ENCODE measurements at places on chromosomes 4 and X.

- DNase-seq: no peak
Measured at GRCh38 chrX:82648062-82648461, 860.0 kb upstream of the POU3F4 start.

DNA sequence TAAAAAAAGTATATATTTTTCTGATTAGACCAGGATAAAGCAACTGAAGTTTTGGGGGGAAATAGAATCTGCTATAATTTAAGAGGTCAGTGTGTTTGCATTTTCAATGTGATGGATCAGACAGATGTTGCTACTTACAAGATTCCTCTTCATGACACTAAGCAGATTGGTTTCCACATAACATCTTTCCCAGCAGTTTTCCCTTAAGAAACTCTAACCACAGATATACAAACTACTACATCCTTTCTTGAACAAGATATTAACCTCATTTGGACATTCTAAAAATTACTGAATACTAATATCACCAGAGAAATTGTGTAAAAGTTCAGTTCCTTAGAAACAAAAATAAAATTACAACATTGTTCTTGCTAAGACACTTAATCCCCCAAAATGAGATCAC, 106.7 kb upstream of the GUCY1A1 start:
- DNase-seq: no peak

- DNase-seq: no peak
Measured at GRCh38 chr4:126568652-126569570, 1063.8 kb upstream of the INTU start.

DNA sequence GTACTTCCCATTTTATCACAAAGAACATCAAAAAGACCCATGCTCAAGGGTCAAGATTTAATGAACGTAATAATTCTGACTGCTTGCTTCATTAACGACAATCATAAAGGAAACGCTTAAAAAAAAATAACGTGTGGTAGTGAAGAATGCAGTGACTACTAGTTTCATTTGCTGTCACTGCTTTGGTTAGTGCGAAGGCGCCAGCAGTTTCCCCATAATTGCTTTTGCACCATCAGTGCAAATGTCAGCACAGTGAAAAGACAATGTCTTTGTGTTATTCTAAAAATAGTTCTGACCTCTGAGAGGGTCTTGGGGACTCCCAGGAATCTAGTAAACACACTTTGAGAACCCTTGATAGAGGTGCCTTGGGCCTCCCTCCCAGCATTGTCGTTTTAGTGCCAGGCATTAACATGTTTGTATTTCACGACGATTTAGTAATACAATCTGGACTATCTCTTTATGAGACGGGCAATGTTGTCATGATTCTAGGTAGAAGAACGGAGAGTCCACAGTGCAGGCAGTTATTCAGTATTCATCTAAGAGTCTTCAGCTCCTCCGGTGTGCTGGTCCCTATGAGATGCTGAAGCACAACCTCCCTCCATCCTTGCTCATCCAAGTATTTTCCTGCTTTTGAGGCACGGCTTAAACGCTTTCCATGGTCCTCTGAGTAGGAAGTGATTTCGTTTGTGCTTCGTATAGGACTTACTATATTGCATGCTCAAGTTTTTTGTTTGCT, 71.0 kb downstream of the AFF1 start:
- DNase-seq: peak; percentile 41

DNA sequence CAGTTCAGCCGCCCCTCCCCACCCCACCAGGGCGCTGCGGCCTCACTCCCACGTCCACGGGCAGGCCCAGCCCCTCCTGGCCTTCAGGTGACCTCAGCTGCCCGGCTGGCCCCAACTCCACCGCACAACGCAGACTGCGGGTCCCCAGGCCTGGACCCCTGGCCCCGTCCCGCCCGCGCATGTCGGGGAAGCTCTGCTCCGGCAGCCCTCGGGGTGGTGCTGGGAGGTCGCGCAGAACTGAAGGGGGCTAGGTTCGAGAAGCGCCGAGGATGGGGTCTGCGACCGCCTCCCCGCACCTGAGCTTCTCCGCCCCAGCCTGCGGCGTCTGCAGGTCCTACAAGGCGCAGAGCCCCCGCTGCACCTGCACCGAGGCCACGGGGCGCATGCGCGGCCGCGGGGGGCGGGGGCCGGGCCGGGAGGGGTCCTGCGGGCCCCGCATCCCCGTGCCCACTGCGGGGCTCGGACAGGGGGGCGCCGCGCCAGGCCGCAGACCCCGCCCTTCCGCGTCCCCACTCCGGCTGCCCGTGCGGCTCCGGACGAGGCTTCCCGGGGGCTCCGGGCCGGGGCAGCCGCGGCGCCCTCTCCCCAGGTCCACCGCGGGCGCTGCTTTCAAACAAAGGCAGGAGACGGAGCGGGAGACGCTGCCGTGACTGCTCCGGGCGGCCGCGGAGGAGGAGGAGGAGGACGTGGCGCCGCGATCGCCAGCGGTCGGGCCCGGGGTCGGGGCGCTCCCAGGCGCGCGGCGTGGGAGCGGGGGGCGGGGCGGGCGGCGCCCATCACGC, 672 bp upstream of the NAT8L start:
- DNase-seq: peak; percentile 23

DNA sequence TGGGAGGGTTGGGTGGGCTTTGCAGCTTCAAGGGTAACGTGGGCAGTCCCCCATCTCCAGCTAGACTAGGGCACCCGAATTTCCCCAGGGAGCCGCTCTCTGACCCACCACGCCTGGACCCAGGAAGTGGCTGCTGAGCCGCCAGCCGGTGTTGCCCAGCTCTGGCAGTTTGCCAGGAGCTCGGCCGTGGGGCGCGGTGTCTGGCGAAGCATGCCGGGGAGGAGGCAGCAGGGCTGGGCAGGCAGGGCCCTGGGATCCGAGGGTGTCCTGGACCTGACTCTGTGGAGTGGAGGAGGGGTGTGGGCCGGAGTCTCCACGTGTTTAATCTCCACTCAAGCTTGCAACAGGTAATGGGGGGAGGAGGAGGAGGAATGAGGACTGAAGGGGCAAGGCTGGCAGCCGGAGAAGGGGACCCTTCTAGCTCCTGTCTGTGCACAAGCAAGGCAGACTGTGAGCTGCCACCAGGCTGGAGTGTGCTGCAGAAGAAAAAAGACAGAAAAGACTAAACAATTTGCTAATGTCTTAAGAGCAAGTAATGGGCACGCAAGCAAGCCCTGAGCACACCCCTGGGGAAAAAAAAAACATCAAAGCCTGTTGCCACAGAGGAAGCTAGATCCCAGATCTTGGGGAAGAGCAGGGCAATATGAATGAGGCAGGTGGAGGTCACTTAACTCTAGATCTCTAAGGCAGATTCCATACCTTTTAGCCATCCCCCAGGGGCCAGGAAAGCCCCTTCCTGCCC, 2.4 kb downstream of the LONRF3 start:
- DNase-seq: peak; percentile 23

DNA sequence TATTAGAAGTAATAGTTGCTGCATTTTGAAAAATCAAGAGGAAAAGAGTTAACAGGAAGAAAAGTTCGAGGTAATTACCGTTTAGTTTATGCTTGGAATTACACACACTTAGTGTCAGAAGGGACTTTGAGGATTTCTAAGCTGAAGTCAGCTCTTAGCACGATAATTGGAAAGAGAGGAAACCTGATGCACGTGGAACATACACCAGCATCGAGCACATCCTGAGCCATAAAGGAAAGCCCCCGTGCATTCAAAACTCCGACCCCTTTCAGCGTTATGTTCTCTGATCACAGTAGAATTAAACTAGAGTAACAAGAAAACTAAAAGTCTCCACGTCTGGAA, 400 bp upstream of the PAQR3 start:
- DNase-seq: no peak

GRCh38 chr4:19776021-19776459, 475.7 kb upstream of the SLIT2 start:
- no peak for DNase-seq

DNA sequence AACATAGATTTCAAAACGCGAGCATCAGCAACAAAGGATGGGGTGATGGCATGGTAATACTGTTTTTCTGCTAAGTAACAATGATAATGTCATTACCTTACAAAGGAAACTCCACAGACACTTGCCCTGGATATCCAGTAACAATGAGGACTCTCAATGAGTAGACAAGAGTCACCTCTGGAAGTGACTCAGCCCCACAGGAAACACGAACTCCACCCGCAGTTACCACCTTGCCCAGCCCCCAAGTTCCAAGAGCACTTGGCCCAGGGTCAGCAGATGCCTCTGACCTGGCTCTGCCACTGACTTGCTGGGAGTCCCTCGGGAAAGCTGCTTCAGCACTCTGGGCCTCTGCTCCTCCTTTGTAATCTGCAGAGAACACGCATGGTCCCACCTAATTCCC, 110.3 kb upstream of the MAP3K15 start:
- no peak for DNase-seq

- no peak for DNase-seq
Measured at GRCh38 chrX:37083880-37084279, 75.7 kb downstream of the FAM47C start.

- DNase-seq: no peak
Measured at GRCh38 chrX:51694254-51694653, 11.6 kb upstream of the CENPVL2 start.

DNA sequence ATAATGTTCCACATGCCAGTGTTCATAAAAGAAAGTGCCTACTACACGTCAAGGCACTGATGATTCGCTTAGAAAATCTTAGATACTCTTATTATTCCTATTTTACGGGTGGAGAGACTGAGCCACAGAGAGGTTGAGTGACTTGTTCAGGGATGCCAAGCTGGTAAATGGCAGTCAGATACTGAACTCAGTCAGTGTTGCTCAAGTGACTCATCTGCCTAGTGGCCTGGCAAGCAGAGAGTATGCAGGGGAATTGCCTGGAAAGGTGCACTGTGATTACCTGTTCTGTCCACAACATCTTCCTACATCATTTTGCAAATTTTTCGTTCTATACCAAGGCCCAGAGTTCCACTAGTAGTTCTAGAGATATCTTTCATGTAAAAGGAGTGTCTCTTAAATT, 68.4 kb downstream of the RAPGEF2 start:
- DNase-seq: no peak

GRCh38 chr4:85180533-85180932, 214.0 kb upstream of the WDFY3 start:
- no peak for DNase-seq

GRCh38 chrX:17944833-17945497, 83.9 kb upstream of the RAI2 start:
- no peak for DNase-seq

DNA sequence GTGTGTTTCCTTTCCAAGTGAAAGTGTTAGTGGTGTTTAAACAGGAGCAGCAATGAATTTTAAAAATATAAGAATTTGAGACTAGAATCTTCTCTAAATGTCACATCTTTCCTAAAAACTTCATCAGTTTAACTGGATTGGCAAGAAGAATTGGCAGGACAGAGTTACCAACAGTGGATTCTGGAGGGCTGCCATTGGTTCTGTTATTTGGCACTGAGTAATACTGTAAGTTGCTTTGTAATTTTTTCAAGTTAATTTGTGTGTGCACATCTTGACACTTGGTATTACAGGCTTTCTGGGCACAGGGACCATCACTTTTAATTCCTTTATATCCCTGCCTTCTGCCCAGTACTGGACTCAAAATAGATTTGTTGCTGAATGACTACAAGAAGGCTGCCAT, 4.5 kb upstream of the GPRIN3 start:
- no peak for DNase-seq

DNA sequence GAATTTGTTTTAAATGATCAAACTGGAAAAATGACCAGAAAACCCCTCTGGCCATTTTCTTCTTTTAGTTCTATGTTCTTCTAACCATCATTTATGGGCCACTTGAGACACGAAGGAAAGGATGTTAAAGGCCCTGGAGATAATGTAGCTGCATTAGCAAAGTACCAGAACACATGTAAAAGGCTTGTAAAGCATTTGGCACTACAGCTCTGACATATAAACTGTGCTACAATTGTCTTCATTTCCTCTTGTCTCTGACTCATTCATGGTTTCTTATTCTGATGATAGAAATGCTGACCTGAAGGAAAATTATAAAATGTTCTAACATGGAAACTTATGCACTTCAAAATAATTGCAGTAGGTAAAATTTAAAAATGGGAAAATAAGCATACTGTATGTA, 388.7 kb downstream of the FAT4 start:
- no peak for DNase-seq

DNA sequence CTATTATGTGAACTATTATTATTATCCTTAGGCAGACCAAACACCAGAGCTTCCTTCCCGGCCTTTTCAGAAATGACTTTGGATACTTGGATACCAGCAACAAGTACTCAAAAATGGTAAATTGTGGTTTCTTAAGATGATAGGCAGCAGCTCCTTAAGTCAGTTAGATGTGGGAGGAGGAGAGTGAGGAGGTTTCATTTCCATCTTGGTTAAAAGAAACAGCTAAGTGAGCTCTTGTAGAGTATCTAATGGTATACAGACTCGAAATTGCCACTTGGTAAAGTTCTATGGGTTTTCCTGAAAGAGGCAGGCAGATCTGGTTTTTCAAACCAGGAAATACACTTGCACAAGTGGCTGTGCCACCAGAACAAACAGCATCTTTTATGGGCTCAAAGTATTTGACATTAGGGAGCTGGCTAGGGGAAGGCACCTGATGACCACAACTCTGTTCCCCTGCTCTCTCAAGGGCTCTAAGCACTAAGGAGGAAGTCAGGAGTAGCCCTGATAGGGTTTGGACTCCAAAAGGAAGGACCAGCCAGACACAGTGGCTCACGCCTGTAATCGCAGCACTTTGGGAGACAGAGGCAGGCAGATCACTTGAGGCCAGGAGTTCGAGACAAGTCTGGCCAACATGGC, 130.9 kb downstream of the TMEM164 start:
- no peak for DNase-seq

DNA sequence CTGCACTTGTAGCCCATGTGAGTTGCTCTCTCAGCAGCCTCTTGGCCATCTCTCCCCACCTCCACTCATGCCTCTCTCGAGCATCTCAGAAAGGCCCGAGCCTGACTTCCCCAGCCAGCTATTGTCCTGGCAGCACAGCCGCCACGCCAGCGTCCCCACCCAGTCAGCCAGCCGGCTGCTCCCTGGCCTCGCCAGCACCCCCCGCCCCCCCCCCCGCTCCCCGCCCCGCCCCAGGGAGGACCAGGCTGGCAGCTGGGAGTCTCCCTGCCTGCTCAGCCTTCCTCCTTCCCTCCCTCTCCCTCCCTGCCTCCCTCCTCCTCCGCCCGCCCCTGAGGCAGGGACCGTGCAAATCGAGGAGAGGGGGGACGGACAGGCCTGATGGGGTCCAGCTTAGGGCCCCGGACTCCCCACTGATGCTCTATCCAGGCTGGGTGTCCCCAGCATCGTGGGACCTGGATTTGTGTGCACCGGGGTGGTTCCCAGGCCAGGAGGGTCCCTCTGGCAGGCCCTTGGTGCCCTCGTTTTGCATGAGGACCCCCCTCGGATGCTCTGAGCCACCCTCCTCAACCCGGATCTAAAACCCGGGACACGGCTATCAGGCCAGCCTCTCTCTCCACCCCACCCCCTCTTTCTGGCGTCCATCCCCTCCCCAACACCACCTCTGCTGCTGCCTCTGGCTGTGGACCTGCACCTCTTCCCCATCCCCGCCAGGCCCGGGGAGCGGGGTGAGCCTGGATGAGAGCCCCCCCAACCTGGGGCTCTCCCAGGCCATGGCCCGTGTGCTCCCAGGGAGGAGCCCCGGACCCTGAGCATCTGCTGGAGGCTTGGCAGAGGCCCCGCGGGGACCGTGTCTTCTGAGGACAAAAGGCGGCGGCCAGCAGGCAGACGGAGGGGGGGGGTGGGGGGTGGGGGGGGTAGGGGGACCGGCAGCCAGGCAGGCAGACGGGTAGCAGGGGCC, at the start of gene GPR173:
Gene GPR173 (plus strand): TSS at position 621 of the 958 bp plus-strand sequence. CDS start 27,833 bp downstream, outside the sequence.
- DNase-seq: peak; percentile 86

Data from right hindlimb (tissue), 1 donor.